Esophagus squamous epithelium (tissue), 5 donors: ENCODE measurements at places on chromosomes 7 and 10. TPM values are rescaled to one million over a fixed set of nuclear protein-coding genes. Genes with fewer than 3 reads are reported as not detected.
A peak's percentile ranks its signal among the peaks of the same experiment; 100 is the strongest.

- no peak overlapping the region for H3K27ac ChIP-seq
- H3K4me1 ChIP-seq, result no peaks in the 10 kb centered on the region
- no peak overlapping the region for H3K4me3 ChIP-seq
- DNase-seq, result no peak
- no peaks in the 10 kb centered on the region for H3K27me3 ChIP-seq
Measured at GRCh38 chr7:43659549-43659896, 69.8 kb downstream of the COA1 start.

- H3K36me3 ChIP-seq, result no peaks in the 10 kb centered on the region
- no peak overlapping the region for H3K27ac ChIP-seq
- H3K4me3 ChIP-seq, result no peak overlapping the region
- H3K27me3 ChIP-seq, result no peaks in the 10 kb centered on the region
- H3K4me1 ChIP-seq, result no peaks in the 10 kb centered on the region
- no peak for DNase-seq
Measured at GRCh38 chr7:113639221-113639620, 279.6 kb downstream of the PPP1R3A start.

DNA sequence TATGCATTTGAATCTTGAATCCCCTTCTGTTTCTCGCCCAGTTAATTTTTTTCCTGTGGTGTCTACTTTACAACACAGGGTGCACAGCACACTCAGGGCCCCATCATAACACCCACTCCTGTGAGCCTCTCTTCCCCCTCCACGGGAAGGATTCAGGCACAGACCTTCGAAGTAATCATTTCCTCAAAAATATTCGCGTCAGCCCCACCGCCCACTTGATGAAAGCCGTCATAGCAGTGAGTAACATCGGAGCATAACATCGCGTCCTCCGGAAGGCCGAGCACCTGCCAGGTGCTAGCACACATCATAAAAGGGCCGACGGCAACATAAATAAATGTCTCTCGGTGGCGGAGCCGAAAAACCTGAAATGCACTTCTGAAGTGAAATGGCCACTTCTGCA, 201.7 kb upstream of the ADARB2 start:
- H3K4me3 ChIP-seq, result no peak overlapping the region
- DNase-seq, result no peak
- no peaks in the 10 kb centered on the region for H3K4me1 ChIP-seq
- H3K27me3 ChIP-seq, result no peaks in the 10 kb centered on the region
- no peaks in the 10 kb centered on the region for H3K36me3 ChIP-seq
- no peak overlapping the region for H3K27ac ChIP-seq

DNA sequence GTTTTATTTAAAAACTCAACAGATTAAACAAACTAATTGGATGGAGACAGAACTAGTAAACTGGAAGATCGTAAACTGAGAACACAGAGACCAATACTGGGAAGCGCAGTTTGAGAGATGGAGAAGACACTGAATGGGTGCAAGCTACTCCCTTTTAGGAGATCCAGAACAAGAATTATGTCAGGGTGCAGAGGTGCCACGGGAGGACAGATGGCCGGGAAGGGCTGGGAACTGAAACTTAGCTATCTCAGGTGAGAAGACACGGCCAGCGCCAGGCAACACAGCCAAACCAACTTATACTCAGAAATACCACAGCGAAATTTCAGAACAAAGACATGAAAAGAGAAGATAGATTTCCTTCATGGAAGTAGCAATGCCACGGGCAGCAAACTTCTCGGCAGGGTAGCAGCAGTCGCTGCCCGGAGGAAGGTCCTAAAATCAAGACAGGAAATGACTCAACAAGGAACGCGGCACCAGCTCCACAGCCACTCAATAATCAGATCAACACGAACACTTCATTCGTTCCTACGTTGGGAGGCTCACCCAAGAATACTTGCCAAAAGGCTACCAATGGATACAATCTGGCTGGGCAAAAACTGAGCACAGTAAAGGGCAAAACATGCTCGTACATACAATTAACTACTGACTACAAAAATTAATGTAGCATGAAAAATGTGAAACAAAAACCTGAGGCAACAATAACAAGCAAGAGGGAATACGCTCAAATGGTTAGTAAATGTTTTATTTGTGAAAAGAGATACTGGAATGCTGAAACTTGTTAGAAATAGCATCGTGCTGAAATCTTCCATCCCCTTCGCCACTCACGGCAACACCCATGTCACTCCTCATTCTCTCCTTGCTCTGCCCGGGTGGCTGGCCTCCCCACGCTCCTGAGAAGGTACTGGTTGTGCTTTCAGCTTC, 2.2 kb upstream of the LRRC27 start:
- H3K4me1 ChIP-seq, result peaks cover 14% of the 10 kb centered on the region
- peak overlapping the region; percentile 49 for H3K27ac ChIP-seq
- H3K27me3 ChIP-seq, result no peaks in the 10 kb centered on the region
- peak overlapping the region; percentile 77 for H3K4me3 ChIP-seq
- H3K36me3 ChIP-seq, result no peaks in the 10 kb centered on the region

DNA sequence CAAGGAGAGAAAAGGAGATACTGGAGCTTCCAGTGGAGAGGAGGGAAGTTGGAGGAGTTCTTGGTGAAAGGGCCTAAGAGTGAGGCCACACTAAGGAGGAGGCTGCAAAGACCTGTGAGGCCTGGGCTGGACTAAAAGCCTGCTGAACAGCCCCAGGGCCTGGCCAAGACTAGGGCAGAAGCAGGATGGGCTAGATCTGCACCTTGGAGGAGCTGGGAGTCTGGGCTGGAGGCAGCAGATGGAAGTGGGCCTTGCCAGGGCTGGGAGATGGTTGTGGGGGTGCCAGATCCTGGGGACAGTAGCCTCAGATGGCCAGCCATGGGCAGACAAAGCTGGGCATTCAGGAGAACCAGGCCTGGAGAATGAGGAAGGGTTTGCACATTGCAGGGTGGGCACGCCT, 6.5 kb upstream of the PURB start:
- peaks cover 6% of the 10 kb centered on the region for H3K4me1 ChIP-seq
- no peak for DNase-seq
- no peaks in the 10 kb centered on the region for H3K36me3 ChIP-seq
- H3K4me3 ChIP-seq, result no peak overlapping the region
- no peak overlapping the region for H3K27ac ChIP-seq

- no peaks in the 10 kb centered on the region for H3K4me1 ChIP-seq
- H3K4me3 ChIP-seq, result no peak overlapping the region
- no peak for DNase-seq
- H3K36me3 ChIP-seq, result no peaks in the 10 kb centered on the region
- no peaks in the 10 kb centered on the region for H3K27me3 ChIP-seq
- no peak overlapping the region for H3K27ac ChIP-seq
Measured at GRCh38 chr7:145020454-145020853, 184.6 kb upstream of the TPK1 start.

- H3K4me3 ChIP-seq, result no peak overlapping the region
- no peaks in the 10 kb centered on the region for H3K4me1 ChIP-seq
- DNase-seq, result no peak
- H3K36me3 ChIP-seq, result no peaks in the 10 kb centered on the region
Measured at GRCh38 chr10:7121154-7121797, 289.6 kb downstream of the SFMBT2 start.

- no peaks in the 10 kb centered on the region for H3K36me3 ChIP-seq
- peaks cover 4% of the 10 kb centered on the region for H3K4me1 ChIP-seq
- no peak for DNase-seq
- H3K27me3 ChIP-seq, result no peaks in the 10 kb centered on the region
Measured at GRCh38 chr7:150994838-150995510, 4.2 kb downstream of the NOS3 start.

DNA sequence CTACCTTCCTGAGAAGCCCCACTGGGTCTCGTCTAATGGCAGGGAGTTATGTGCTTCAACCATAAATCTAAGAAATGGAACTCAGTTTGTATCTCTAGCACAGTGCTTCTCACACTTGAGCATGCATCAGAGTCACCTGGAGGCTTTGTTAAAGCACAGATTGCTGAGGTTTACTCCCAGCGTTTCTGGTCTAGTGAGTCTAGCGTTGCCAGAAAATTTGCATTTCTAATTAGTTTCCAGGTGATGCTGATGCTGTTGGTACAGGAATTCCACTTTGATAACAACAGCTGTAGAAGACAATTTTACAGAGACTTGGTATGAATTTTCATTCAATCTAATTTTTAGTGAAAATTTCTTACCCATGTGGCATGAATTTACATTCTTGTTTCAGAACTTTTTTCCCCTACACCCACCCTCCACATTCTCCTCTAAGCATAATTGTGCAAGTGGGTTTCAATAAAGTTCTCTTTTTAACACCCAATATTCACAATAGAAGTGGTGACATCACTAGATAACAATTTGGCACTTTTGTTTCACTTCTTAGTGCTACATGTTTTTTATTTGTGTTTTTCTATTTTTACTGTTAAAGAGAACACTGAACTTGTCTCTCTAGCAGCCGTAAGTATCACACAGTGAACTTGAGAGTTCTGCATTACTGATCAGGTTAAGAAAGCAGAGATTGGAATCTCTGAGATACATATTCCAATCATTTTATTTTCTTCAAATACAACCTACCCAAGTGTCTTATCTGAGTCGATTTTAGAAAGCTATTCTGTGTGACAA, 48.4 kb upstream of the BET1 start:
- no peak overlapping the region for H3K4me3 ChIP-seq
- no peaks in the 10 kb centered on the region for H3K27me3 ChIP-seq

DNA sequence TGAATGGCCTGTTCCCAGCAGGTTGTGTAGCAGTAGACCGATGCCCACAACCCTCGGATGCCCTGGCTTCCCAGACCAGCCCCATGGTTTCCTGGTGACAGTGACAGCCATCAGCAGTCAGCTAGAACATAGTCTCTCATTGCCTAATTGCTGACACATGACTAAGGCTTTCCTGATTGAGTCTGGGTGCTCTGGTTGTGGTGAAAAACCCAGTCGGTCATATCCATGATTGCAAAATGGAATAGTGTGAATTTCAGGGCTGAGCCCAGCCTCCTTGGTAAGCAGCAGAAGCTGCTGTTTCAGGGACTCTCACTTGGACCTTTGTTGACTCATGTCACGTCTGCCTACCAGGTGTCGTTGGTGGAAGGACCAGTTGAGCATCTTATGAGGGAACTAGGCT, 36.6 kb downstream of the POR start:
- H3K4me1 ChIP-seq, result peaks cover 8% of the 10 kb centered on the region
- no peaks in the 10 kb centered on the region for H3K36me3 ChIP-seq
- peak overlapping the region; percentile 46 for H3K27ac ChIP-seq
- no peak overlapping the region for H3K4me3 ChIP-seq
- DNase-seq, result no peak

- no peaks in the 10 kb centered on the region for H3K36me3 ChIP-seq
- H3K4me3 ChIP-seq, result no peak overlapping the region
- peaks cover 4% of the 10 kb centered on the region for H3K4me1 ChIP-seq
- peak overlapping the region; percentile 17 for H3K27ac ChIP-seq
- no peak for DNase-seq
Measured at GRCh38 chr10:75651417-75651816, 220.0 kb downstream of the LRMDA start.

DNA sequence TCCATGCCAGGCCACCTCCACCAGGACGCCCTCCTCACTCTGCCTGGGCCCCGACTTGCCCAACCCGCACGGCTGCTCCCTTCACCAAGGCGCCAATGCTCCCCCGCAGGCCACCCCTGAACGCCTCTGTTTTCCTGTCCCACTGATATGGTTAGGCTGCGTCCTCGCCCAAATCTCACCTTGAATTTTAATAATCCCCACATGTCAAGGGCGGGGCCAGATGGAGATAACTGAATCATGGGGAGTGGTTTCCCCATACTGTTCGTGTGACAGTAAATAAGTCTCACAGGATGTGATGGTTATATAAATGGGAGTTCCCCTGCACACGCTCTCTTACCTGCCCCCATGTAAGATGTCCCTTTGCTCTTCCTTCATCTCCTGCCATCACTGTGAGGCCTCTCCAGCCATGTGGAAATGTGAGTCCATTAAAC, 29.8 kb downstream of the RSU1 start:
- no peaks in the 10 kb centered on the region for H3K4me1 ChIP-seq
- H3K27ac ChIP-seq, result no peak overlapping the region
- H3K27me3 ChIP-seq, result no peaks in the 10 kb centered on the region
- H3K4me3 ChIP-seq, result no peak overlapping the region

GRCh38 chr7:75639071-75639885, 99.5 kb downstream of the HIP1 start:
- DNase-seq, result no peak
- peak overlapping the region; percentile 83 for H3K27ac ChIP-seq
- peak overlapping the region; percentile 69 for H3K4me3 ChIP-seq
- no peaks in the 10 kb centered on the region for H3K36me3 ChIP-seq
- H3K27me3 ChIP-seq, result no peaks in the 10 kb centered on the region

- no peaks in the 10 kb centered on the region for H3K27me3 ChIP-seq
- H3K4me3 ChIP-seq, result peak overlapping the region; percentile 79
- no peaks in the 10 kb centered on the region for H3K36me3 ChIP-seq
- DNase-seq, result no peak
Measured at GRCh38 chr10:6203331-6204062, 765 bp downstream of the PFKFB3 start.

- no peak overlapping the region for H3K27ac ChIP-seq
- H3K4me1 ChIP-seq, result no peaks in the 10 kb centered on the region
- DNase-seq, result no peak
- H3K36me3 ChIP-seq, result no peaks in the 10 kb centered on the region
- H3K4me3 ChIP-seq, result no peak overlapping the region
Measured at GRCh38 chr7:107180378-107180777, 11.6 kb downstream of the HBP1 start.

- DNase-seq, result no peak
- H3K36me3 ChIP-seq, result no peaks in the 10 kb centered on the region
- H3K27ac ChIP-seq, result peak overlapping the region; percentile 93
- H3K4me3 ChIP-seq, result peak overlapping the region; percentile 89
- peaks cover 61% of the 10 kb centered on the region for H3K4me1 ChIP-seq
Measured at GRCh38 chr7:92832534-92833023, 3.8 kb downstream of the CDK6 start.

- H3K4me1 ChIP-seq, result peaks cover 12% of the 10 kb centered on the region
- H3K4me3 ChIP-seq, result no peak overlapping the region
- H3K27ac ChIP-seq, result no peak overlapping the region
Measured at GRCh38 chr10:71550628-71551027, 153.9 kb downstream of the CDH23 start.

DNA sequence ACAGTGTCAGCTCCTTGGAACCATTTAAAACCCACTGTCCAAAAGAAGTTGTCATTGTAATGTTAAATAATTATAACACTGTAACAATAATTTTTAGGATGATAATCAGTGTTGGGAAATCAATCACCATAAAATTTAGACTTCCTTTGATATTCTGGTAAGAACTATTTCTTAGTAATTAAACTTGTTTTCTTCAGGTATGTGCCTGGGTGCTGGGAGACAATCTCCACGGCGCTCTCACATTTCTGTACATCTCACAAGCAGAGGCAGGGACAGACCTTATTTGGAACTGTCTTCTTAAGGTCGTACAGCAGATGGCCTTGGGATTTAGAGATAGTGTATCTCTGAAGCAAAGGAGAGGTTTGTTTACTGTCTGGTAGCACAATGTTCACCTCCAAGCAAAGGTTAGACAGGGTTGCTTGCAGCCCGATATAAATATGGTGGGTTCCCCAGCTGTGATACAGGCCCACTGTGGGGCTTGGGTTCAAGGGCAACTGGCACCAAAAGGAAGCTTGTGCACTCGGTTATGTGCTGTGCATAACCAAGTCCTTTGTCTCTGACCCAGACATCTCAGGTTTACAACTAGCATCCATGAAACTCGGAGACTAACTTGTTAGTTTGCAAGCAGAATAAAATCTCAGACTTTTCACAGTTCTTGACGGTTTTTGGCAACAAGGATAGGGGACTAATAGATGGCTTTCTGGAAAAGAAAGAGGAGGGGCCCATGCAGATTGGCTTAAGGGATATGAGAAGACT, 125.5 kb downstream of the RNF32 start:
- DNase-seq, result no peak
- no peak overlapping the region for H3K27ac ChIP-seq
- H3K36me3 ChIP-seq, result no peaks in the 10 kb centered on the region

GRCh38 chr10:17523246-17523753, 68.9 kb upstream of the ST8SIA6 start:
- no peaks in the 10 kb centered on the region for H3K27me3 ChIP-seq
- H3K27ac ChIP-seq, result no peak overlapping the region
- no peaks in the 10 kb centered on the region for H3K36me3 ChIP-seq
- no peak for DNase-seq
- H3K4me3 ChIP-seq, result no peak overlapping the region

The IDI2 gene
- total RNA-seq, result not detected

The ZNF425 gene
- total RNA-seq, result 4.8 TPM

The TRRAP gene
- total RNA-seq, result 17.1 TPM

The PROSER2 gene
- total RNA-seq, result 13.1 TPM
